Vagina (tissue), 2 donors: ENCODE measurements at places on chromosomes 3 and 15. TPM values are rescaled to one million over a fixed set of nuclear protein-coding genes. Genes with fewer than 3 reads are reported as not detected.

DNA sequence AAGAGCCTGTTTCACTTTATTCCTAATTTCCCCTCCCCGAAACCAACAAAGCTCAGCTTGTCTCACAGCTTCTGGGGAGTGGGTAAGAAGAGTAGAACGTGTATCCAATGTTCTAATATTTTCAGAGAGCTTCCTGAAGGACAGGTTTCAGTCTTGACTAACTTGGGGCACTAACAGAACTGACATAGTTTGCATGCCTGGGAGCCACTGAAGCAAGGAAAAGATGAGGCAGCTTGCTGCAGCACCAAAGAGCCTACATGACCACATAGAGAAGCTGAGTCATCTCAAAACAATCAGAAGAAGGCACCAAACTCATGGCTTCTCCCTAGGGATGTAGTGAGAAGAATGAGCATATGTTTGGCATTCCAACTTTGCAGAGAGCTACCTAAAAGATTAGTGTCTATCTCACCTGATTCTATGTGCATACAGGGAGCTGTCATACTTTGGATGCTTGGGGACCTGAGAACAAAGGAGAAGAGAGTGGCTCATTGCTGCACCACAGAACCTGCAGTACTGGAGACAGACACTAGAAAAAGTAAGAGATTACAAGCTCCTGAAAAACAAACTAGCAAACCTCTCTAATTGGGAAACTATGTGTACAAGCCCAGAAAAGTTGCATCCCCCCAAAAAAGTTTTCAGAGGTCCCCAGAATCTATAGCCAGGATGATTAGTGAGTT is 86.9 kb downstream of the DCLK3 start:
- no peaks in the 10 kb centered on the region for H3K36me3 ChIP-seq
- no peak overlapping the region for H3K4me3 ChIP-seq
- H3K27ac ChIP-seq = no peak overlapping the region

- no peaks in the 10 kb centered on the region for H3K36me3 ChIP-seq
- DNase-seq = no peak
- no peak overlapping the region for H3K4me3 ChIP-seq
- no peak overlapping the region for H3K27ac ChIP-seq
These were observed 15.7 kb downstream of the GTPBP8 start for GRCh38 chr3:113006359-113007056.

- no peaks in the 10 kb centered on the region for H3K36me3 ChIP-seq
- no peaks in the 10 kb centered on the region for H3K4me1 ChIP-seq
- no peak for DNase-seq
- H3K27me3 ChIP-seq = no peaks in the 10 kb centered on the region
- H3K4me3 ChIP-seq = no peak overlapping the region
- no peak overlapping the region for H3K27ac ChIP-seq
These were observed 164.6 kb upstream of the PFN2 start for GRCh38 chr3:150135287-150135721.

GRCh38 chr15:74128785-74129585 is 1.4 kb upstream of the ISLR2 start:
- H3K27ac ChIP-seq = no peak overlapping the region
- H3K4me1 ChIP-seq = peaks cover 31% of the 10 kb centered on the region

GRCh38 chr15:58115692-58116091 is 22.5 kb upstream of the AQP9 start:
- no peaks in the 10 kb centered on the region for H3K36me3 ChIP-seq
- H3K27me3 ChIP-seq = no peaks in the 10 kb centered on the region
- no peak for DNase-seq
- no peaks in the 10 kb centered on the region for H3K4me1 ChIP-seq
- H3K4me3 ChIP-seq = no peak overlapping the region

- no peak for DNase-seq
- H3K4me3 ChIP-seq = no peak overlapping the region
- H3K27me3 ChIP-seq = no peaks in the 10 kb centered on the region
- no peak overlapping the region for H3K27ac ChIP-seq
- no peaks in the 10 kb centered on the region for H3K4me1 ChIP-seq
- no peaks in the 10 kb centered on the region for H3K36me3 ChIP-seq
These were observed 27.8 kb downstream of the FHIT start for GRCh38 chr3:61223451-61223850.

DNA sequence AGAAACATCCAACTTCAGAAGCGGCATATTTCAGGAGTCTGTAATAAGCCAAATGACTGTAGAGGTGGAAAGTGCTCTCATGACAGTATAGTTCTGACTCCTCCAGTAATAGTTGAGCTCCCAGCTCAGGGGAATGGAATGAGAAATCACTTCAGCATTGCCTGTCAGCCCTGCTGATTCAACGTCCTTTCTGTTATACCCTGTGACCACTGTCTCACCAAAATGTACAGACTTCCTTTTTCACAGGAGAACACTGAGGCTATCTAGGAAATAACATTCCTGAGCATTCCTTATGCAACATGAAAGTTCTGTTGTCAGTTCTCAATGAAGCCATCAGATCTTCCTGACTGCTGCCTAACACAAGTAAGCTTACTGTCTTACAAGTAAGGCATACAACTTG is 284.5 kb upstream of the MME start:
- DNase-seq = no peak
- no peak overlapping the region for H3K27ac ChIP-seq
- H3K27me3 ChIP-seq = no peaks in the 10 kb centered on the region
- no peaks in the 10 kb centered on the region for H3K4me1 ChIP-seq

- H3K27me3 ChIP-seq = no peaks in the 10 kb centered on the region
- no peaks in the 10 kb centered on the region for H3K36me3 ChIP-seq
- H3K4me3 ChIP-seq = no peak overlapping the region
- H3K4me1 ChIP-seq = no peaks in the 10 kb centered on the region
- no peak overlapping the region for H3K27ac ChIP-seq
These were observed 293.5 kb upstream of the SUCLG2 start for GRCh38 chr3:67947808-67948508.

The WDR93 gene
- total RNA-seq = not detected

The CSNK1G1 gene
- 12.8 TPM for total RNA-seq

The PIGZ gene
- 9.8 TPM for total RNA-seq

The GOLGA6L4 gene
- total RNA-seq = 5.9 TPM

The ZNF619 gene
- 3.2 TPM for total RNA-seq

The C3orf20 gene
- total RNA-seq = 0.49 TPM
